ENCODE measurements at places on chromosomes 4 and X.
A peak's percentile ranks its signal among the peaks of the same experiment; 100 is the strongest.

- no peak for DNase-seq
Measured at GRCh38 chr4:180852738-180853137, 1390.5 kb upstream of the TENM3 start.

- DNase-seq: no peak
Measured at GRCh38 chr4:85780664-85781063, 305.7 kb downstream of the ARHGAP24 start.

DNA sequence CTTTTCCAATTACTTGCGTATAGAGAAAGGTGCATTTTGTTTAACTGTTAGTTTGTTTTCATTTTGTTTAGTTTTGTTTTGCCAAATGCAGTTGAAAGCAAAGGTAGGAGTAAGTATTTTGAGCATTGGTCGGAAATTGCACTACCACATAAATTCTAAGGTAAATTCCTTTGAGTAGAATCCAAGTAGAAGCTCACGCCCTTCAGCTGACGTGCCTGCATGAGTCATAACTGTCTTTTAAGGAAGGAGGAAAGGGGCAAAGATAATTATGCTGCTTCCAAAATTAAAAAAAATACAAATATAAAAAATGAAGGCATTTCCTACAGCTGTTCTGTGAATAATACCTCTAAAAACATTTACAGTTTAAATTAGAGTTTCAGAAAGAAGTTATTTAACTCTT lies 110.2 kb upstream of the MYOZ2 start:
- peak; percentile 89 for DNase-seq

DNA sequence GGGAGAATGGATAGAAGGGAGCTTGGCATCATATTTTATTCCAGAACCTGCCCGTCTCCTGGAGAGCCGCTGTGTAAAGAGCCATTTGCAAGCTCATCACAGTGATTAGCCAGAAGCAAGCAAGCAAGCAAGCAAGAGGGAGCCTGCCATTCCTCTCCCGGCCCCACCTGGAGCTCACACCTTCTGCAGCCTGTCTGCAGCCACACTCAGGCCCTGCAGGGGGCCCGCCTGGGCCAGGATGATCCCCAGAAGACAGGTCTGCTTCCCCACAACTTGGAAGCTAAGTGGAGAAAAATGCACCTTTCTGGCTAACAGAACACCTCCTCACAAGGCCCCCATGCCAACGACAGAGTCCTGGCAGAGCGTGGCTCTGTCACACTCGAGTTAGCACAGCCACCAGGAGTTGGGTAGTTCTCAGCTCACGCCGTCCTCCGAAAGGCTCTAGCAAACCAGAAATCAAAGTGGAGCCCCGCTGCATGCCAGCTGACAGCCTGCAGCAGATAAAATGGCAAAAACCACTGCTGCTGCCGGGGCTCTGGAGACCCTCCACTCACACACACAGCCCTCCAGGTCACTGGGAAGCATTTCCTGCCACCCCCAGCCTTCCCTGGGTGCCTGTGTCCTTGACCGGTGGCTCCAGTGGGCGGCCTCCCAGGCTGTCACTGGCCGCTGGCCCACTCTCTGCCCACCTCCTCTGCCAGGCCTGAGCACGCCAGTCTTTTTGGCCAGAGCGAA lies 54.9 kb downstream of the DCTD start:
- no peak for DNase-seq

DNA sequence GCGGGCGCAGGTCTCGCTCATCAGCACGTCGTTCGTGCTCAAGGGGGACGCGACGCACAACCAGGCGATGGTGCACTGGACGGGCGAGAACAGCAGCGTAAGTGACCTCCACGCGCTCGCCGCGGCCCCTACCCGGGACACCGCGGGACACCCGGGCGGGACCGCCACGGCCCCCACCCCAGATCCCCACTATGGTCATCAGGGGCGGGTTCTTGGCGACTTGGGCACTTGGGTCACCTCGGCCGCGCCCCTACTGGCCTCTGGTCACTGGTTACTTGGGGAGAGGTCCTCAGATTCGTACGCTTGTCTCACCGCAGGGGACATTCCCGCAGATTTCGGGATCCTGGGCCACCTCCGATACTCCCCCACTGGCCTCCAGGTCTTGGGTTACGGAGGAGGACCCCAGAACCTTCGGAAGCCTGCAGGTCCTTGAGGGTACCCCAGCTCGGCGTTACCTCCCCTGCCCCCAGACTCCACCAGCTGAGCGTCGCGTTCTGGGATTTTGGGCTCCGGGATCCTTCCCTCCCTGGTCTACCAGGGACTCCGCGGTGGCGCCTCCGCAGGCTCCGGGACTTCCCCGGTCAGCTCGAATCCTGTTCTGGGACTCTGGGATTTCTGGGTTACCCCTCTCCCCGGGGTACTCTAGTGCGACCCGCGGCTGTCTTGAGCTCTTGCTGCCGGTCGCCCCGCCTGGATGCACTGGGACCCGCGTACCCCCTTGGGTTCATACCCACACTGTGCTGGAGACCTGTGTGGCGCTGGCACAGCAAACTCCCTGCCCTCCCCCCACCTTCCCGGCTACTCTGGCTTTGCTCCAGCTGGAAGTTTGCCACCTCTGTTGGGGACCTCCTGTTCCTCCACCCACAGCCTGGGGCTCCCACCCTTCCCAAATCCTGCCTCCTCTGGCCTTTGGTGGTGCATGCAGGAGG lies 956 bp downstream of the SORCS2 start:
- no peak for DNase-seq

- no peak for DNase-seq
Measured at GRCh38 chr4:18039113-18039512, 17.6 kb upstream of the LCORL start.

DNA sequence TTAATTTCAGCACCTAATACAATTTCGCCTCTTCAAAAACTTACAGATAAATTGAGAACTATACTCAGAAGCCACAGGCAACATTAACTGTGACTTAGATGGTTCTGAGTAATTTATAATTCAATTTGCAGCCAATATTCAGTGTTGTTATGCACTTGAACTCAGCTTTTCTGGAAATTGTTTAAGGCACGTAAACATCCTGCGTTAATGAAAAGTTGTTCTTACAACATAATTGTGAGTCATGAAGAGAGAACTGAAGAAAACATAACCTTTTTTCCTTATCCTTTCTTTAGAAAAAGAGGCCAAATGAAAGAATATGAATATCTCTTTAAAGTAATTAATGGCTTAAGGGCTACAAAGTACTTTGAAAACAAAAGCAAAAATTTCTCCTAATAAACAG lies 16.6 kb upstream of the H2AZ1 start:
- DNase-seq: no peak

- DNase-seq: no peak
Measured at GRCh38 chr4:174281182-174281737, 2.2 kb downstream of the FBXO8 start.

DNA sequence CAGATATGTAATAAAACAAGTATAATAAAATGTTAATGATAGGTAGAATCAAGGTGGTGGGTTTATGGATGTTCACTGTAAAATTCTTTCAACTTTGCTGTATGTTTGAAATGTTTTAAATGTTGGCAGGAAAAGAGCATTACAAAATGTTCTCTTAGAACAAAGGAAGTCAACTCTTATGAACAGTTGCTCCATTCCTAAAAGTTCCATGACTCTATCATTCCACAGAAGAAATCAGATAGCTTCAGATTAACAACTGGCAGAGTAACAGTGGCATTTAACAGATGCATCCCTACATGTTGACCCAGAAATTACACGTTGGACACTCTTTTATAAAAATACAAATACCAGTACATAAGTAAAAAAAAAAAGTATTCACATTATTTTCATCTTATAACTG lies 2023.7 kb downstream of the ARAP2 start:
- no peak for DNase-seq

DNA sequence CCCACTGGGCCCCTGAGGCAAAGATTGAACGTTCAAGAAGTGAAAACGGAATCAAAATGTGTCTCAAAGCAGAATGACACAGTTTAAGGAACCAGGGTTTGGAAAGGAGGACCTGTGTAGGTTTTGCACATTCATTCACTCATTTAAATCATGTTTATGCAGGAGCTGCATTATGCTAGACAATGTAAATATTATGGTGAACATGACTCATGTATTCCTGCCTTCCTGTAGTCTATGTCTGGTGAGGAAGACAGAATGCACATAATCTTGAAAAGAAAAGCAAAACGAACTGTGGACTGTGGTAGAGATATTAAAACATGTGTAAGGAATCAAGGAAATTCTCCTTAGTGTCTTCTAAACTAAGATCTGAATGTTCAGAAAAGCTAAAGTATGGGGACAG lies 311.8 kb upstream of the SMIM31 start:
- no peak for DNase-seq

- no peak for DNase-seq
Measured at GRCh38 chrX:71623714-71624113, 5.4 kb upstream of the CXCR3 start.

- no peak for DNase-seq
Measured at GRCh38 chrX:154008521-154008920, 11.2 kb downstream of the IRAK1 start.

GRCh38 chr4:169071747-169072146 lies 61.7 kb upstream of the CBR4 start:
- DNase-seq: no peak

GRCh38 chrX:108516184-108516583 lies 76.5 kb downstream of the COL4A5 start:
- no peak for DNase-seq

DNA sequence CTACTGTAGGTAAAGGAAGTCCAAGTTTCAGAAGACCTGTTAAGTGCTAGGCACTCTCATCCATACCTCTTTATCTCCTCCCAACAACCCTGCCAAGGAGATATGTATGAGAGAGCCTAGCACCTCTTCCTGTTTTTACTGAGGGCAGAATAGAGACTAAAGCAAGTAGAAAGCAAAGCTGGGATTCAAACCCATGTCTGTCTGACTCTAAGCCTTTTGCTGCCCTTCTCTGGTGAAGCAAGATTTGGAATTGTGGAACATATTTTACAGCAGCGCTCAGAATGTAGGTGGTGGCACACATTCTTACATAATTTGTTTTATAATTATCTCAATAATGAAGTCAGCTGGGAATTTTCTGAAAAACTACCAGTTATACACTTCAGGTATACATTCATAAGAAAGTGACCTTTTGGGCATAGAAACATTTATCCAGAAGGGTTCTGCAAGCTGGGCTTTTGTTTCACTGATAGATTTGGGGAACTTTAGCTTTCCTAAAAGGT lies 41.7 kb downstream of the SEPTIN11 start:
- DNase-seq: peak; percentile 70

- no peak for DNase-seq
Measured at GRCh38 chr4:23733476-23733875, 156.4 kb downstream of the PPARGC1A start.

- peak; percentile 97 for DNase-seq
Measured at GRCh38 chr4:76194325-76194724, 19.3 kb downstream of the SCARB2 start.

DNA sequence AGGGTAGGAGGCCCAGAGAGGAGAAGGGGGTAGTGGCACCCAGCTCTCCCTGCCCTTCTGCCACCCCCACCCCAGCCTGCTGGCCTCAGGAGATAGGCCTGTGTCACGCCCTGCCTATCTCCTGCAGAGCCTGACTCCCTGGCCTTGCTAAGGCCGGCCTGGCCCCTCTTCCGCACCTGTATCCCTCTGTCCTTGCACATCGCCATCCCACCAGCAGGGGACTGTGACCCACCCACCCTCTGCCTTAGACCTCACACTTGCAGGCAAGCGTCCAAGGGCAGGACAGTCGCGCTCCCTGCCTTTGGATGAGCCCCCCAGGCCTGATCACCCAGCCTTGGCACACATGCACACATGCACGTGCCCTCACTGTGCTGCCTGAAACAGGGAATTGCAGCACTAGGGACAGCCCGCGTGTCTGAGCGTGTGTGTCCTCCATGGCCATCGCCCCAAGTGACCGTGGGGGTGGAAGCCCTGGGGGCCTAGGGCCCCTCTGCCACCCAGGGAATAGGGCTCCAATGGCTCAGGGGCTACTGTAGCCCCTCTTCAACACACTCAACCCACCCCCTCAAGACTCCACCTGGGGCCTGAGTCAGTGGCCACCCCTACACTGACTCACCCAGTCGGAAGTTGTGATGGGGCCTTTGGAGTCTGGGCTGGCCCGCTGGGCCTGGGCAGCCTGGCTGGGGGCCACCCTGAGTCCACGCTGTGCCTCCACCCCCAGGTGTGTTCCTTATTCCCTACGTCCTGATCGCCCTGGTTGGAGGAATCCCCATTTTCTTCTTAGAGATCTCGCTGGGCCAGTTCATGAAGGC lies 2.1 kb downstream of the SLC6A8 start:
- DNase-seq: no peak

DNA sequence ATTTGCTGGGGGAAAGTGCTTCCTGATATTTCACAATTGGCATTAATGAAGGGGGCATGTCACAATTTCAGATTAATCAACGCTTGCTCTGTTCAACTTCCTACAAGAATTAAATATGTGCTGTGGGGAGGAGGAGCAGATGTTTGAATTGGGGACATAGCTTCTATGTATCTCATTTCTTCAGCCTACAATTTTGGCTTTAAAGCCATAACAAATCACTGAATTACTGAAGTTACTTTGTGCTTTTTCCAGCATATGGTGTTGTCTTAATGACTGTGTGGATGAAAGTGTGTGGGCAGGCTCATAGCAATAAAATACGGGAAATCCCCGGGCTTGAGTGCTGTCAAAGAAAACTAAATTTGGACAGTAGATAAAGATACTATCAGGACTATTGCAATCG lies 813 bp downstream of the TLR7 start:
- DNase-seq: peak; percentile 54

DNA sequence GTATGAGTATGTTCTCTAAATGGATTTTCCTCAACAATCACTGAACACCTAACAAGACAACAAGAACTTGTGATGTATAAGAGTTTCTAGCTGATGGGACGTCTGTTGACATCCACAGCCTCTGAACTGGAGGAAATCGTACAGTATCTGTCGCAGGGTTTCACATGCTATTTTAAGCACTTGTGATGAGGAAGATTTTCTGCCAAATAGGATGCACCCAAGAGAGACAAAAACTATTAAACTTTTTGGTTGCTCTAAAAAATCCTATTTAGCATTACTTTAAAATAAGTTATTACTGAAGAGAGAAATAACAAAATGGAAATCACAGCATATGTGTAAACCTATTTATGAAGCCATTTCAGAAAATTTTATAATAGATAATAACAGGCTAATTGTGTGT lies 356.1 kb upstream of the SLC7A11 start:
- no peak for DNase-seq

DNA sequence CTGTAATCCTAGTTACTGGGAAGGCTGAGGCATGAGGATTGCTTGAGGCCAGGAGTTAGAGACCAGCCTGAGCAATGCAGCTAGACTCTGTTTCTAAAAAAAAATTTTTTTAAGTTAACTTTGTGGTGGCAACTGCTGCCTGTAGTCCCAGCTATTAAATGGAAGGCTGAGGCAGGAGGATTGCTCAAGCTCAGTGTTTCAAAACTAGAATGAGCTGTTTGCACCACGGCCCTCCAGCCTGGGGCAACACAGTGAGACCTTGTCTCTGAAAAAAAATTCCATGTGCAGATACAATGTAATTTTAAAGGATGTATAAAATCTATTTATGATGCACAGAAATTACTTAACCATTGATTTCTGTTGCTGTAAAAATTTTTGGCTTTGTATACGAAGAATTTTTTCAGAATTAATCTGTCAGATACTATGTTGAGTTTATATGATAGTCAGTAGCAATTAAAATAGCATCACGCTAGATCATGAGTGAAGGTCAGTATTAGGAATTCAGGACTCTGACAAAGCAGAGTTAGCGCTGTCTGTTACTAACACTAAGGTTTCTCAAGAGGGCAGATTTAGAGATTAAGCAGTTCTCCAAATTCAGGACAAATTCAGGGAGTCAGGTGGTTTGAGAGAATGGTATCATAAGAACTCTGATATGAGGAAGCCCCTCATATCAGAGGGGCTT lies 8.3 kb upstream of the AGA start:
- peak; percentile 26 for DNase-seq
